ENCODE measurements at places on chromosomes 13 and 19. TPM values are rescaled to one million over a fixed set of nuclear protein-coding genes. Genes with fewer than 3 reads are reported as not detected.

Gene RPL18A
- 1,886 TPM for total RNA-seq

DNA sequence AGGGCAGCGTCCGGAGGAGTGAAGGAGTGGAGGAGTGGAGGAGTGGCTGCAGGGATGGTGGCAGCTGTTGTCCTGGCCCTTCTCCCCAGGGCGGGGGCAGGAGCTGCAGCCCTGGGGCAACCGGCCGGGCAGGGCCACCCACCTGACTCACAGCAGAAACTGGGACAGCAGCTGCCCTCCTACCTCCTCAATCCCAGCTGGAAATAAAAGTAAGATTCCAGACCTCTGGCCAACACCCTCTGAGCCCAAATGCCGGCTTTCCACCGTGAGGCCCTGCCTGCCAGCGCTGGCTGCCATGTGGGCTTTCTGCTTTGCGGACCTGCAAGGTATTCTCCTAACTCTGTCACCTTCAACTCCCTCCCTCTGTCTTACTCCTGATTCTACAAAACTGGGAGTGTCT lies 3.3 kb upstream of the CLPP start:
- DNase-seq = no peak

GRCh38 chr13:30810261-30810701 lies 74.9 kb downstream of the ALOX5AP start:
- DNase-seq = no peak

DNA sequence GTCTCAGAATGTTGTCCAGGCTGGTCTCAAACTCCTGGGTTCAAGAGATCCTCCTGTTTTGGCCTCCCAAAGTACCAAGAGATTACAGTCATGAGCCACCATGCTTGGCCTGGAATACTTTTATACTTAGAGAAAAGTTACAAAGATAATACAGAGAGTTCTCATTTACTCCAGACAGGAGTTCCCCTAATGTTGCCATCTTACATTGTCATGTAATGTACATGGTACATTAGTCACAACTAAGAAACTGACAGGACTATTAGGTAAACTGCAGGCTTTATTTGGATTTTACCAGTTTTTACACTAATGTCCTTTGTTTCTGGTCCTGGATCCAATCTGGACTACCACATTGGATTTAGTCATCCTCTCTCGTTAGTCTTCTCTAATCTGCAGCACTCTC lies 2.3 kb upstream of the C19orf84 start:
- no peak for DNase-seq

Gene MAB21L1
- total RNA-seq = 0.19 TPM

- DNase-seq = peak; percentile 11
Observed at GRCh38 chr19:15404780-15405211, 14.0 kb downstream of the AKAP8L start.

- DNase-seq = no peak
Observed at GRCh38 chr13:50724913-50725312, 118.6 kb downstream of the DLEU7 start.

- peak; percentile 60 for DNase-seq
Observed at GRCh38 chr13:36848199-36848982, 29.4 kb downstream of the RFXAP start.

DNA sequence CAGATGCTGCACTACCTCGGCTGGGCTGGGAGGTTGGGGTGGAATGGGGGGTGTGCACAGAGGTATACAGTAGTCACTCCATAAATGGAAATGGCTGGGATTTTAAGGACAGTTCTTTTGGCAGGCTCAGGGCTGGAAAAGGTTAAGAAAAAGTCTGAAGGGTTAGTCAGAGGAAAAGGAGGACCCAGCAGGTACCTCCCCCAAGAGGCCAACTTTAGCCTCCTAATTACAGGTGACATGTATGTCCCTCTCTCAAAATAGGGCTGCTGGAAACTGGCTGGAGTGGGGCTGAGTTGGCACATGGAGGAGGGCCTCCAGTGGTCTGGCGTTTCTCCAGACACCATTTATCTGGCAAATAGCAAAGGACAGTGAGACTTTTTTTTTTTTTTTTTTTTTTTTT lies 994 bp downstream of the CCDC194 start:
- no peak for DNase-seq

Gene ZNF460
- 63.9 TPM for total RNA-seq

DNA sequence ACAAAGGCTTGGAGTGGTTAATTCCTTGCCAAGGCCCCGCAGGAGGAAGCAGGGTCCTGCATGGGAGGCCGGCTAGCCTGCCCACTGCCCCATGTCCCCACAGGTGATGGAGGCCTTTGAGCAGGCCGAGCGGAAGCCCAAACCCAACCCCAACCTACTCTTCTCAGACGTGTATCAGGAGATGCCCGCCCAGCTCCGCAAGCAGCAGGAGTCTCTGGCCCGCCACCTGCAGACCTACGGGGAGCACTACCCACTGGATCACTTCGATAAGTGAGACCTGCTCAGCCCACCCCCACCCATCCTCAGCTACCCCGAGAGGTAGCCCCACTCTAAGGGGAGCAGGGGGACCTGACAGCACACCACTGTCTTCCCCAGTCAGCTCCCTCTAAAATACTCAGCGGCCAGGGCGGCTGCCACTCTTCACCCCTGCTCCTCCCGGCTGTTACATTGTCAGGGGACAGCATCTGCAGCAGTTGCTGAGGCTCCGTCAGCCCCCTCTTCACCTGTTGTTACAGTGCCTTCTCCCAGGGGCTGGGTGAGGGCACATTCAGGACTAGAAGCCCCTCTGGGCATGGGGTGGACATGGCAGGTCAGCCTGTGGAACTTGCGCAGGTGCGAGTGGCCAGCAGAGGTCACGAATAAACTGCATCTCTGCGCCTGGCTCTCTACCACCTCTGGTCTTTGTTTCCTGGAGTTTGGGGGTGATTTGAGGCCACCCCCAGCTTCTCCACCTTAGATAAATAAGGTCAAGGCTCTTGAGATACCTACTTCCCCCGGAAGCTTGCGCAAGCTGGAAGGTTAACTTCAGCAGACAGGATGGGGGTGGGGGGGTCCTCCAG lies 2.6 kb downstream of the B3GNT8 start:
- no peak for DNase-seq

DNA sequence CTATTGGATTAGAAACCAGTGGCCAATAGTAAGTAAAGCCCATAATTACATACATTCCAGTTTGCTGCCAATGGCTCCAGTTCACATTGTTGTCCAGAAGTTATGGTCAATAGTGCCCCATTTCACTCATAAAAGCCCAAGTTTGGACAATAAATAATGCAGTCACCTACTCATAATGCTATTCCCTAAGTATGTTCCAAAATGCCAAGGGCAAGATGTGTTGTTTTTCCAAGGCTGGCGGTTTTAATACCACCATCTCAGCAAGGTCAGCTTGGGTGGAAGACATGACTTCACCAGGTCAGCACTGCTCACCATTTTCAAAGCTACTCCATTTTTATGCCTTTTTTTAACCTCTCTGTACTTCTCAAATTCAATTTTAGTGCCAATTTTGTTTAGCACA lies 32.7 kb downstream of the KCTD12 start:
- DNase-seq = no peak

Measured in endodermal cell (in vitro differentiated cells).